ENCODE measurements at places on chromosomes 2 and 18. TPM values are rescaled to one million over a fixed set of nuclear protein-coding genes. Genes with fewer than 3 reads are reported as not detected.

GREB1L gene
- polyA plus RNA-seq: 0.27 TPM

CCL20 gene
- polyA plus RNA-seq: 0.16 TPM

SMC6 gene
- polyA plus RNA-seq: 6.4 TPM

DNA sequence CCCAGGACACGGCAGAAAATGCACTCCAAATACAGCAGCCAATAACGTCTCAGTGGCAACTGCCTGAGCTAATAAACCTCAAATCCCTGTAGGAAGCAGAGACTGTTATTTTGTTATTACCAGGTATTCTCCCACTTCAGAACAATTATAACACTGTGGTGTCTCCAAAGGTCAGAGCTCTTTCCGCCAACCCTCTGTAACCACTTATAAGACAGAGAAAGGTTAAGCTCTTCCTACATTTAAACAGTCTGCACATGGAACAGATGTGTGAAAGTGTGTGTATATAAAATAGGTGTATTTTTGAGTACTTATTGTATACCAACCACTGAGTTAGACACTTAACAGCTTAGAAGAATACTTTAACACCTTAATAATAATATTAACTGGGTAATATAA lies 64.1 kb downstream of the FBXO15 start:
- no peak for DNase-seq

DNA sequence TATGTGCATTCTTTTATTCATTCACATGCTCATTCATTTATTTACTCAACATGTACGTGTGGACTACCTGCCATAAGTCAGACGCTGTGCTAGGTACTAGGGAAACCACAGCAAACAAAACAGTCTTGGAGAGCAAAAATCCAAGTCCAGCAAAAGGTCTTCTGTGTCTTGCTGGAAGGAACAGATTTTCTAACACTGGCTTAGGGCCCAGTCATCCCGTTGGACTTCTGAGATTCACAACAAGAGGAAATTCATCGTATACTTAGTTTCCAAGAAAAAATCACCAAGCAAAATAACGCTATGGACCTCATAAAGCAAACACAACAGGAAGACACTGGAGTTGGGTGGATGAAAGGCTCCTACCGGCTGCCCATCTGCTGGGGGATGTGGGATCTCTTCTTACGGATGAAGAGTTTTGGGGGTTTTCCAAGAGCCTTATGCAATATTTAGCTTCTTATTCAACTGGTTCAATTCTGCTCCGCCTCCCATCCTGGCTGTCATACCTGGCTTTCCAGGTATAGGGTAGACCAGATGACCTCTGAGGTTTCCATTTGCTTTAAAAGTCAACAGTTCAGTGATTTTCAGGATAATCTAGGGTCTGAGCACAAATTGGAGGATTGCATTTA lies 262.7 kb downstream of the HAUS1 start:
- no peak for DNase-seq

DNA sequence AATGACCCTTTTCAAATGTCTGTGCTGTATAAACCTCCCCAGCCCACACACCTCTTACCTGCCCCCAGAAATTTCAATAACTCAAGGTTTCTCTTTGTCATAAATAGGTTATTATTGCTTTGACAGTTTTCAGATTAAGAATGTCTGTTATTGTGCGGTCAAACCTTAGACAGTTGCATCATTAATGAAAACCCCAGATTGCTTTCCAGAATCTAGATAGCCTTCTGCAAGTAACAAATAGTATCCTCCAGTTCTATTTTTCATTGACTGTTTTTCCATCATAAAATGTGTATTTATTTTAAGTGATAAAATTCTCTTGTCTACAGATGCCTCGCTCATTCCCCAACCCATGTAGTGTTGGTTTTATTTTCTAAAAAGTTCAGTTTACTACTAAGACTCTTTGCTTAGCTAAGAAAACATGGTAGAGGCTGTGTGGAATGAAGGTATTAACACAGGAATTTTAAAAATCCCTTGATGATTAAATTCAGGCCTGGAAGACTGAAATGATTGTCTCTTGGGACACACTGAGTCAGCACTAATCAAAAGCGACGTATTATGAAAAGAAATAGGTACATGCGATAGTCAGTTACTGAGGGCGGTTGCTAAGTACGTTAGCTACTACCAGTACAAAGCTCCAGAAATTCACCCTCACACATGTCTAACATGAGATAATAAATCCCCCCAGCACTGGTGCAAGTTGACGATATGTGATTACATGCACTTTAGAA lies 38.4 kb upstream of the ITGAV start:
- DNase-seq: no peak

Measured in endothelial cell of umbilical vein (primary cell).